LNCaP clone FGC (cell line): ENCODE measurements at places on chromosomes 2 and 18.

DNA sequence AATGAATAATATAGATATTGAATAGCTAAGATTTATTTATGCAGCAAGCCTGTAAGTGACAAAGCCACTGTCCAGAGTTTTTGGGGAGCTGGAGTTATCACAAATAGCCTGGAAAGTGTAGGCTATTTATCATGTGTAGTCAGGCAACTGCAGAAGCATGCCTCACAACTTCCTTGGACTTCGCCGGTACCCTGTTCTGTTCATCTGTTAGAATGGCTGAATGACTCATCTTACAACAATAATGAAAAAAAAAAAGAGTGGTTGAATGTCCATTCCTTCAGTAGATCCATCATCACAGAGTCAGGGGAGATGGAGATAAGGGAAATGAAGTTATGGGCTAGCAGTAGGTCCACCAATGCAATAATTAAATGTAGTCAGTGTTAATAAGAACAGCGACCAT, 24.0 kb upstream of the ATP5MC3 start:
- no peak for DNase-seq

- no peak for DNase-seq
These were observed 1.2 kb downstream of the ANTXR1 start for GRCh38 chr2:69013840-69014821.

DNA sequence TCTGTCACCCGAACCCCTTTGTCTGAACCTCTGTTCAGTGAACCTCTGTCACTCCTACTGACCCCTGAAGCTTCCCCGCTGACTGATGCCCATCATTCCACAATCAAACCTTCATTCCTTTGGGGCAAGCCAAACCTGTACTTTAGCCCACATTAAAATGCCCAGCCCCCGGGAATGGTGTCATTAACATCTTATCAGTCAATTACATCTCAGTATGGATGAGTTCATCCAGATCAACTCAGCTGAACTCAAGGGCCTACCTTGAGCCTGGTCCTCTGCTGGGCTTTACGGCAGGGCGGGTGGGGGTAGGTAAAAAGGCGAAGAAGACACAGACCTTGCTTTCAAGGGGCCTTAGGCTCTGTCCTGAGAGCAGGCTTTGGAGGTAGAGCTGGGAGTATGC, 154.4 kb upstream of the SMAD2 start:
- DNase-seq = no peak

DNA sequence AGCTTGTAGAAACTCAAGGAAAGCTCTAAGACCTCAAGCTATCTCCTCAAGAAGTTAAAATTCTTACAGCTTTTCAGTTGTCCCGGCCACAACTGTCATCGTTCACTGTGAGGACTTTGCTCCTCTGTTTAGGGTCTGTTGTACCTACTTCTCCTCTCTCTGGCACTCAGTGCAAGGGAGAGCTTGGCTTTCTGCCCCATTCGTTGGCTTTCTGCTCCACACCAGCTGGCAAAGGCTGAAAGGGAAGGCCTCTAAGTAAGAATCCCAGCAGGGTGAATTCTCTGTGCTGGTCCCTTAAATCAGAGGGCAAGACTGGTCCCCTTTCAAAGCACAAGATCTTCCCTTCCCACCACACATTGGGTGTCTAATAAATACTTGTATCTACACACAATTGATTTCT, 17.3 kb downstream of the ZBTB7C start:
- no peak for DNase-seq

DNA sequence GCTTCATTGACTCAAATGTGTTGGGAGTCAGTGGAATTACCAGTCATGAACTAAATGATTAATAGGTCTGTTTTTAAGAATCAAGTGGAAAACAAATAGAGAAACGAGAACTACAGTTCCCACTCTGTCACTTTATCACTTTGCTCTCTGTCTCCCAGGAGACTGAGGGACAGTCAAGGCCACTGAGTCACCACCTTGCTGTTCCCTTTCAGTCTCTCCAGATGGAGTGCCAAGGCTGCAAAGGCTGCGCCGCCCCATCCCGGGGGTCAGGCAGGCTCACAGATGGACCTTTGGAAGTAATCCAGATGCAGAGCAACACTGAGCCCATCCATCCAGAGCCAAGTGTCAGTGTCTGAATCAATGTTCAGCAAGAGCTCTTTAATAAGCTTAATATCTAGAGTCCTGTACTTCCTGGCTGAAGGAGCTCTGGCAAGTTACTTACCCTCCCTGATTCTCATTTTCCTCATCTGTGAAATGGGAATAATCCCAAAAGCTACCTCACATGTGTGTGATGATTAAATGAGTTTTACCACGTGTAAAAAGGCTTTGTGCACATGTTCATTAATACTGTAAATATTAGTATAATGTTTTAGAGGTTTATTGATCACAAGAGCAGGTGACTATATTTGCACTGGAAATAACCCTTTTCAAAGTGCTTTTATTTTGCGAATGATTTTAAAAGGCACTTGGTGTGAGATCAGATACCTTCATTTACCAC, 43.0 kb upstream of the EFEMP1 start:
- no peak for DNase-seq

- DNase-seq = no peak
These were observed 1.3 kb downstream of the GORASP2 start for GRCh38 chr2:170930131-170930990.

- DNase-seq = no peak
These were observed 13.9 kb downstream of the NOSTRIN start for GRCh38 chr2:168816369-168816768.

GRCh38 chr2:2102866-2103653, 228.0 kb downstream of the MYT1L start:
- no peak for DNase-seq

- no peak for DNase-seq
These were observed 132.2 kb downstream of the SEPTIN10 start for GRCh38 chr2:109481599-109481998.

GRCh38 chr2:161418275-161418714, 2.2 kb downstream of the TBR1 start:
- no peak for DNase-seq

DNA sequence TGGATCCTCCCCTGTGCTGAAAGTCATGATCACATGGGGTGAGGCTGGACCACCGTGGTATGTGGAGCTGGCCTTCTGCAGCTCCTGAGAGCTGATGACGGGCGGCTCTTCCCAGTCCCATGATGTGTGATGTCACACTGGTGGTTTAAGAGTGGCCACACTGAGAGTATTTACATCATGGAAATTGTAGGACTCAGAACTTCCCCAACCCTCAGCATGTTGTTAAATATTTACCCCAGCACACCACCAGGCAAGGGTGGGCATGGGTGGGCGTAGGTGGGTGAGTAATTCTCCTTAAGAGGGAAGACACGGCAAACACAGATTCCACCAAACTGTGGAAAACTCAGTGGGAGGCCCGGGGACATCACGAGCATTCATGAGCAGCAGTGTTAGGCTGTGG, 106.8 kb downstream of the ALPK2 start:
- DNase-seq = no peak

DNA sequence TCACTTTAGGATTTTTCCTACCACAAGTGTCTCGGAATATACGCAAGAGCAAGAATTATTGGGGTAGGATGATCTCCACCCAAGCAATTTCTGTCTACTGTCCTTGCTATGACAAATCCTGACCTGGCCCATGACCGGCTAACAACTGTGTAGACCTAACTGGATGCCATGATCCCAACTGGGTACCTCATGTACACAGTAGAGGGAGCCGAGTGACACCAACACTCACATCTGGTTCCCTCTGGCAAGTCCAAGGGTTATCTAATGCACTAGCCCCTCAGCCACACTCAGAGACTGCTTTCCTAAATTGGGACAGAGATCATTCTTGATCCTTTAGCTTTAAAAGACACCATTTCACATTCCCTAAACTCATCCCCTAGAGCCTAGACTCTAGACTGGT, 60.7 kb upstream of the ZNF532 start:
- no peak for DNase-seq

- DNase-seq = no peak
These were observed 542.8 kb upstream of the ID2 start for GRCh38 chr2:8138923-8139667.

GRCh38 chr2:120369250-120369649, 23.3 kb downstream of the INHBB start:
- no peak for DNase-seq

GRCh38 chr2:129256642-129257041, 722.8 kb upstream of the RAB6C start:
- DNase-seq = no peak

DNA sequence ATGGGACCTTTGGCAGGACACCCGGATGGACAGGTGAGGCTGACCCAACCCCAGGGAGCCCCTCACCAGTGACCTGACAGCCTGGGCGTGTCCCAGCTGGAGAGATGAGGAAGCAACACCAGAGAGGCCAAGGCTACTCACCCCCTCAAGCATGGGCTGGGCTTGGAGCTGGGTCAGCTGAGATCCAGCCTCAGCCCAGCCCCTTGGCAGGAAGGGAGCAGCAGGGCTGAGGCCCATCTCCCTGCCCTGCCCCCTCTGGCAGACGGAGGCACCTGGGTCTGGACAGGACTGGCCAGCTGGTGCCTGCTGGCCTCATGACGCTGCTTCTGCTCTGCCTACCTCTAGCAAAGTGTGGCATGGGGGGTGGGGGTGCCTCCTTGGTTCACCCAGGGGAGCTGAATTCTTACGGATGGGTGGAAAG, 37.8 kb downstream of the HS6ST1 start:
- DNase-seq = no peak

DNA sequence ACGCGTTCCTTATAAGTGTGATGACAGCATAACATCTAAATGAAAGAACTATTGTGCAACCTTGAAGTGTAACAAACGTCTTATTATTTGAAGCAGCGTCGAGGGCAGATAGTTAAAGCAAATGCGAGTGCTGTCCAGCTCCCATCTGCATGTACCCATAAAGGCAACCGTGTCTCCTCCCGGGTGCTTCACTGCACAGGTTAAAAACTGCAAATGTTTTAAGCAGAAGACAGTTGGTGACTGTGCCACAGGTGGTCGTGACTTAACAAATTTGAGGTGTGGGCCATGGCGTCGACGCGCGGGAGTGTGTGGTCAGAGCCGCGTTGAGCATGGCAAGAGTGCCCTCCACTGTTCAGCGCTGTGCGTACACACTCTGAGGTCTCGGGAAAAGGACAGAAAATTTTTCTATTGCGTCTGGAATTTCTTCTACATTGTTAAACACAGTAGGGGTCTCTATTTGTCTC, 6.4 kb downstream of the SALL3 start:
- no peak for DNase-seq

DNA sequence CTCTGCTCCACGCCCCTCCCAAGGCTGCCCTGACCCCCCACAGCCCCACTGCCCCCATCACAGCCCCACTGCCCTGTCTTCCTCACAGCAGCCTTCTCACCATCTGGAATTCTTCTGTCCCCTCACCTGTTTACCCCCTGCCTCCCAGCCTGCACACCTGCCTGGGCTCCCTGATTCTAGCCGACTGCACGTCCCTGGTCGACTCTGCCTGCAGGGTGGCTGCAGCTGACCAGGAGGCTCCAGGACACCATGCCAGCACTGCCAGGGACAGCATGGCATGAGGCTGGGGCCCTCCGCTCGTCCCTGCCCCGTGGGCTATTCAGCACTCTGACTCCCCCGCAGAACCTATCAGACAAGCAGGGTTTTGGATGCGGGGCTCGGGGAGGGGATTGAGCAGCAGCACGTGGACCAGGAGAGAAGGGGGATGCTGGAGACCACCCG, 254.1 kb downstream of the HDAC4 start:
- no peak for DNase-seq

GRCh38 chr2:69012310-69013141, 453 bp upstream of the ANTXR1 start:
- no peak for DNase-seq
